Suprapubic skin (tissue), 4 donors: ENCODE measurements at places on chromosomes 2 and 18.

DNA sequence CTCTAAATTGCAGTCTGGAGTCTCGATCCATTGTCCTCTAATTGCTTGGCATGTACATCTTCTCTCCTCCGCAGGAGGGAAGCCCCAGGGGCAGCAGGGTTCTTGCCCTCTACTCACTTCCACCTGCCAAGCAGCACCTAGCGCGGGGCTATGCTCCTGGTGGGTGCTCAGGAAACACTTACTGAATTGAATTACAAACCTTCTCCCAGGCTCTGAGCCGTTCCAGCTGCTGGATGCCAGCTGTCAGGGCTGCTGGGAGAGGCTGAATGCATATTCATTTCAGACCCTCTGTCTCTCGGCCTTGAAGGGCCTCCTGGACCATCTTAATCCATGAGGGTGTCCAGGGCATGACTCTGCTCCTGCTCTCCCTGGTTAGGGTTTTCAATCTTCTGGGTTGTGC, 94.0 kb downstream of the CELF4 start:
- DNase-seq: no peak

DNA sequence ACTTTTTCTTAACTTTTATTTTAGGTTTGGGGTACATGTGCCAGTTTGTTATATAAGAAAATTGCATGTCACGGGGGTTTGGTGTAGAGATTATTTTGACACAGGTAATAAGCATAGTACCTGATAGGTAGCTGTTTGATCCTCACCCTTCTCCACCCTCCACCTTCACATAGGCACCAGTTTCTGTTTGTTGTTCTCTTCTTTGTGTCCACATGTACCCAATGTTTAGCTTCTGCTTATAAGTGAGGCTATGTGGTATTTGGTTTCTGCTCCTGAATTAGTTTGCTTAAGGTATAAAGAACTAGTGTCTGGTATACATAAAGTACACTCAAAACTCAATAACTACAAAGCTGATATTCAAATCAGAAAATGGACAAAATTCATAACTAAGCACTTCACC, 654.6 kb upstream of the LINC00305 start:
- DNase-seq: no peak

GRCh38 chr2:221961561-221961960, 337.2 kb downstream of the PAX3 start:
- no peak for DNase-seq

DNA sequence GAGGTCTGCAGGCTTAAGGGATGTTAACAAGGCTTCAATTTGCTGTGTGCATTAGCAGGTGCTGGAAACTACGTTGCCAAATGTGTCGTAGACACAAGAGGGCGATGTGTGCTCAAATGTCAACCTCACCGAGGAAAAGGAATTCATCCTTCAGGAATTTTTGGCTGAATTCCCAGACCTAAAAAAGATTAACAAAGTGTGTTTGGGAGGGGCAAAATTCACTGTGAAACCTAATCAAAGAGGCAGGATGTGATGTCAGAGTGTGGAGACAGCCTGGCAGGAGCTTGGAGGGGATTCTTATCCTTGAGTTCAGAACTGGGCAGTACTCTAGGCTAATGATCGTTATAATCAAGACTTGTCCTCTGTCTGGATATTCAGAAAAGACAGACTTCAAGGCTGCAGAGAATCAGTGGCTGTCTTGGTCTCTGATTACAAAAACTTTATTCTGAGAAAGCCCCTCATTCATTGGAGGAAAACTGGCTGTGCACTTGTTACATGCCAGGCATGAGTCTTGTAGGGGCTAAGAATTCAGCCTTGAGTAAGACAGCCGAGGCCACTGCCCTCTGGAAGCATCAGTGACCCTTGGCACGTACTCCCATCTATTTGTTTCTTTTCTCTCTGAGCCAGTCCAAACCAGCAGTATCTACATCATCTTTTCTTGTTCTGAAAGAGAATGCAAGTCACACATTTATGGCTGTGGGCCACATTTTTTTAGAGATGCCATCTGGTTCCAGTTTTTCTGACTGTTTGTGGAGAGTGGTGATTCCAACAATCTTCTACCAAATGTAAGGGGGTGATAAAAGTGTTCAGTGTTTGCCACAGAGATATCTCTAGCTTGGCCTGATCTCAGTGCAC, 18.7 kb upstream of the SCYGR1 start:
- no peak for DNase-seq

DNA sequence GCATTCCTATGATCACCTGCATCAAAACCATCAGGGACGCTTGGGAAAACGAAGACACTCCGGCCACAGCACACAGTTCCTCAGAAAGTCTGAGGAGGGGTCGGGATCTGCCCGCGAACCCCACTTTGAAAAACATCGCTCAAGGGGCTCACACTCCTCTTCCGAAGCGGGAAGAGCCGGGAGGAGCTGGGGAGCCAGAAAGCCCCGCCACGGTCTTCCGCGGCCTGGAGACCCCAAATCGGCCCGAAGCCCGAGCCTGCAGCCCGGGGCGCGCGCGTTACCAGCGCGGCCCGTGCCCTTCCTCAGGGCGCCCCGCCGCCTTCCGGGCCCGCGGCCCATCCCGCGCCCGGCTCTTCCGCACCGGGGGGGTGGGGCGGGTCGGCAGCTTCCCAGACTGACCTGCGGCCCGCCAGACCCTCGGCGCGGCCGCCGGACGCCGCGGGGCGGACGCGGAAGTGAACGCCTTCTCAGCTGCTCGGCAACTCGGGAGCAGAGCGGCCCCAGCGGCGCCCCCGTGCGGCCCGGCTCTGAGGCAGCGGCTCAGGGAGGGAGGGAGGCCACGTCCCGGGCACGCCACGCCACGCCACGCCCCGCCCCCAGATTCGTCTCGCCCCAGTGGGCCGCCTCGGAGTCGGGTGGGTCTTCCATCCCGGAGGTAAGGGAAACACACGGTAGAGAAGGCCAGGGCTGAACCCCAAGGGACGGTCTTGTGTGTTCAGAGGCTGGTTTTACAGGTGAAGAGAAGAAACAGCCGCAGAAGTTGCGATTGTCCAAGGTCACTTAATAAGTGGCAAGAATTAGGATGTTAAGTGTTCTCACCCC, at the start of gene KCTD18:
KCTD18 (minus strand) TSS at position 457 of the 822 bp plus-strand sequence. CDS start 3,052 bp downstream, outside the sequence.
- DNase-seq: peak; percentile 95

DNA sequence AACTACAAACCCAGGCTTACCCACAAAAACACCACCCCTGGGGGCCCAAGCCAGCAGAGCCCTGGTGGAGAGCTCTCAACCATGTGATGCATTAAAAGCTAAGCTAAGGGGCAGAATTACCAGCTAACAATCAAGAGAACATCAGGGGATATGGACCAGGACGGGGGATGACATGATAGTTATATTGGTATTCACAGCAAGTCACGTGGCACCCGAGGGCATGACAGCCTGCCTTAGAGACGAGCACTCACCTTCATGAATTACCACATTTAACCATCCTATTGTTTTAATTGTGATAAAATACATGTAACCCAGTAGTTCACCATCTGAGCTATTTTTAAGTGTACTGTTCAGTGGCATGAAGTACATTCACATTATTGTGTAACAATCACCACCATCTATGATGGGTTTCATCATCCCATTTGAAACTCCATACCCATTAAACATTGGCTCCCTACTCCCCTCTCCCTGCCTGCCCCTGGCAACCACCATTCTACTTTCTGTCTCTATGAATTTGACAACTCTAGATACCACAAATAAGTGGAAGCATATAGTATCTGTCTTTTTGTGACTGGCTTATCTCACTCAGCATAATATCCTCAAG, 245.6 kb downstream of the ANAPC1 start:
- no peak for DNase-seq

DNA sequence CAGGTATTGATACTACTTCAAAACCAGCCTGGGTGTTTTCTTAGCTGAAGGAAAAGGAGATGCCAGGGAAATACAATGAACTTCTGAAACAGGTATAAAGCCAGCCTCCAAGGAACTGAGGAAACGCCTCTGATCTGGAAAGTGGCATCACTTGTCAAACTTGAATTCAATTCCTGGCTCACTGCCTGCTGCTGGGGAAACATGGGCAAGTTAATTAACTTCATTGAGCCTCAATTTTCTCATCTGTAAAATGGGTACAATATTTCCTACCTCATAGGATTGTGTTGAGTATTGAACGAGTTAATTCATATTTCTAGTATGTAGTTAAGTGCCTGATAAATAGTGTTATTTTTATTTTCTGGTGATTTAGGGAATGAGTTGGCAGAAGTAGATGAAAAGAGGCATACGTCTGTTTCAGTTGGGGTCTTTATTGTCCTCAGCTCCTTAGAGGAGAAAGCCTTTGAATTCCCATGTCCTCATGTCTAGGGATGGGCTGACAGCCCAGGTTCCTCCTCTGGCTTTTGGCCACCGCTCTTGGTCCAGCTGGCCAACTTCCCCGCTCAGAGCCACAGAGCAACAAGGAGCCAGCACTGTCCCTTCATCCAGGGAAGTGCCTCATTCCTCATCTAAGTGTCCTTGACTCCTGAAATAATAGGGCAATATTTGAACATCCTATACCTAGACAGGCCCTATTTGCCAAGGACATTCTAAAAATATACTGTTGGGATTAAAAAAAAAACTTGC, 210.5 kb upstream of the GATA6 start:
- DNase-seq: no peak

GRCh38 chr2:7430421-7430868, 513.2 kb downstream of the RNF144A start:
- DNase-seq: no peak

DNA sequence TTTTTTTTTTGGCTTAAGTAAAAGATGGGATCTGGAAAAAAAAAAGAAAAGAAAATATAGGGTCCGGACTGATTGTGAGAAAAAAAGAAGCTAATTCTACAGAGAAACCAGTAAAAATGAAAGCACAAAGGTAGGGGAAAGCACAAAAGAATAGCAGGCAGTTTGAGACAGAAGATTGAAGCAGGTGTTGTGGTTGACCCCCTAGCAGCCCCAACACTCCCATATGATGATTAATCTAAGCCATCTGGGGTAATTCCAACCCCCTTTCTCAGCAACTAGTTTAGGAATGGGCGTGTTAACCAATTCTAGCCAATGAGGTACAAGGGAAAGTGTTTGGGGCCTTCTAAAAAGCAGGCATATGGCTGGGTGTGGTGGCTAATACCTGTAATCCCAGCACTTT, 77.0 kb downstream of the MBD2 start:
- DNase-seq: no peak

DNA sequence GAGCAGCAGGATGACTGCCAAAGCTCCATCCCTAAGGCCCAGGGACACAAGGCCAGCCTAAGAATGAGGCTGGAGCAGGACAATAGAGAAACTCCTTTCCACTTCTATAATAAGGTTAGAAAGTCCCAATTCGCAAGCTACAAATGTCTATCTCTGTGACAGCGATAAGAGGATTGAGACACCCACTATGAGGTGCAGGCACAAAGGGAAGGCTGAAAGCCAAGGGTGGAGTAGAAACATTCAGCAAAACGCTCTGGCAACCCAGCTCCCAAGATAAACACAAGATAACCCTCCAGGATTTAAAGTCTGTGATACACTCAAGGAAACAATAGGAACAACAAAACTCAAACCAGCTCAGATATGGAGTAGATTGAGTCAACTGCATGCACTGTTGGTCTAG, 418.0 kb upstream of the UBE2E3 start:
- DNase-seq: no peak

DNA sequence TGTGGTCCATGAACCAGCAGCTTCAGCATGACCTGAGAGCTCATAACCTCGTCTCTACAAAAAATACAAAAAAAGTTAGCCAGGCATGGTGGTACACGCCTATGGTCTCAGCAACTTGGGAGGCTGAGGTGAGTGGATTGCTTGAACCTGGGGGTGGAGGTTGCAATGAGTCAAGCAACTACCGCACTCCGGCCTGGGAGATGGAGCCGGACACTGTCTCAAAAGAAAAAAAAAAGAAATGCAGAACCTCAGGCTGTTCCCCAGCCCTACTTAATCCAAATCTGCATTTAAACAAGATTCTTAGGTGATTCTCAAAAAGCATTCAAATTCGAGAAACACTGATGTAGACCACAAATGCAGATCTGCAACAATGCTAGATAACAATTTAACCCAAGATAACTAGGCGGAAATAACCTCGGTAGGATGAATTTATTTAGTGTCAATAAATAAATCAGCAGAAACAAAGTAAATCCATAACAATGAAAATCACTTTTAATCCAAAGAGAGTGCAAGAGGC, 203.5 kb downstream of the SP3 start:
- DNase-seq: no peak

DNA sequence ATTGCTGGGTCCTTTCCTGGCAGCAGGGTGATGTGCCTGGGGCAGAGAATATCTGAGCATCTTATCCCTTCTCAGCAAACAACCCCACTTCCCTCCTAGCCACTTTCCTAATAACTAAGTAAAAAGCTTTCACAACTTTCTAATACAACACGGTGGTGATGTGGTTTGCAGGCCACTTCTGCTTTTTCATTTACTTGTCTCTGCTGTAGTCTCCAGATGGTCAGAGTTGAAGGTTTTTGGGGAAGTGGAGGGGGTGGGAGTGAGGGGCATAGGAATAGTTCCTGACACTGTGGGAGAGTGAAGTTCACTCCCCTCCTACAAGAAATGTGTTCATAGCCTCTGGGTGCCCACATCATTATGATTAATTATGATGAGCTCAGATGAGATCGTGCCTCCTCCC, 11.6 kb downstream of the OXER1 start:
- DNase-seq: no peak

DNA sequence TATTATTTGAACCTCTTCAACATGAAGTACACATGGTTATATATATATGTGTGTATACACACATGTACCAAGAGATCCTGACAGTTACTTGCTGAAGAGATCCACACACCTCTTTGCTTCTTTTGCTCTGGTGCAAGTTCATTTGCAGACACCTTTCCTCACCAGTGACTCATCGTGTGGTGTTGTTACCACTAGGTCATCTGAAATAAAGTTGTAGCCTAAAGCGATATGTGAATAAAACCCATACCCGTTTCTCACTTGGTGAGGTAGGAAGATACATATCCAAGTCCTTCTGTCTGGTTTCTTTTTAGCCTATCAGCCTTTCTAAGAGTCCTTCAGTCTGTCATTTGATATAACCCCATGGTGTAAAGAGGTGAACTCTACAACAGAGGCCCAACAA, 379.4 kb upstream of the RAB12 start:
- no peak for DNase-seq

- no peak for DNase-seq
Measured at GRCh38 chr2:165289069-165289468, 49.9 kb downstream of the SCN2A start.

GRCh38 chr2:100018341-100019193, 123.8 kb downstream of the AFF3 start:
- DNase-seq: no peak

- DNase-seq: no peak
Measured at GRCh38 chr2:168773719-168774521, 28.5 kb upstream of the NOSTRIN start.

- DNase-seq: peak; percentile 85
Measured at GRCh38 chr2:235263205-235264120, 230.4 kb upstream of the AGAP1 start.

GRCh38 chr2:88574445-88574844, 52.8 kb downstream of the EIF2AK3 start:
- no peak for DNase-seq

DNA sequence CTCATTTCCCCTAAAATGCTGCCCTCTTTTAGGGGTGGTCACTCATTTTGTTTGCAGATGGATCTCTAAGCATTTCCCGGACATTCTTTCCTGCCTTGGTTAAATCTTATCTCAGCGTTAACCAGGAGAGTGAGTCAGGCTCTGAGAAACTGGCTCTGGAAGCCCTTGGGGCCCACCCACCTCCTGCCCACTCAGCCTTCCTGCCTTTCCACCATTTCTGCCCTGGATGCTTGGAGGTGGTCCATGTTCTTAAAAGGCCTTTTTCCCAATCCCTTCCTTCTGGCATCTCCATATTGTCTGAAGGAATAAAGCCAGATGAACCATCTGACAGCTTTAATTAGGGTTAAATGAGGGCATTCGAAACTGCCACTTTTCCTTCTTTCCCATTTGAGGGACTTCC, 9.5 kb downstream of the HK2 start:
- DNase-seq: no peak

- no peak for DNase-seq
Measured at GRCh38 chr18:60452421-60452820, 79.8 kb upstream of the MC4R start.
